ENCODE measurements at places on chromosomes 1 and 21. TPM values are rescaled to one million over a fixed set of nuclear protein-coding genes. Genes with fewer than 3 reads are reported as not detected.

GRCh38 chr1:228517655-228518054 is 30.5 kb downstream of the RNF187 start:
- DNase-seq: no peak

DNA sequence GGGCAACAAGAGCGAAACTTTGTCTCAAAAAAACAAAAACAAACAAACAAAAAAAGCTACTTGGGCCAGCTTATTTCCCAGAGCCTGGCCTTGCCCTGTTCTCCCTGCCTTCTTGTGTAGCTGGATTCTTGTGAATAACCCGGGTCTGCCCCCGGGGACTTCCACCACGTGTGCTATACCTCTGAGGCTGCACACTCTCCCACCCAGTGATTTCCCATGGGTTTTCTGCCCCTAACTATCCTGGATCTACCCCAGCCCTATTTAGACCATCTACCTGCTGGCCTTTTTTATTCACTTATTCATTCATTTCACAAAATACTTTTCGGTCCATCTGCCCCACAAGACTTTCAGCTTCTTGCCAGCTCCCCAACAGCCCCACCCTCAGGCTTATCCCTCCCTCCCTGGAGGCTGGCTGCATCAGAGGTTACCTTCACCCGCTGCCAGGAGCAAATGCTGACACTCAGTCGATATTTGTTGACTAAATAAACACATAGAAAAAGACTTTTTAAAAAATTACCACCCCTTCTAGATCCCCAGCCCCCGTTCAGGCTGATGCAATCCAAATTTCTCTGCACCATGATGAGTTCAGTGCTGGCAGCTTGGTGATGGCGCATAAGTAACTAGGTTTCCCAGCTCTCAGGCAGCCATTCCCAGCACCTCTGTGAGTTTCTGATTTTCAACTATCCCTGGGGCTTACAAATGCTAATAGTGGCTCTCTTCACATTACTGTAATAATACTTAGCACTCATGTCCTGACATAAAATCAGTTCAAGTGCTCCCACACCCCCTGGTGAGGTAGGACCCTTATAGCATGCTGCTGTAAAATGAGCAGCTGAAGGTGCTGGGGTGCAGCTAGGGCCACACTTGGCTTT is 30.7 kb upstream of the TARBP1 start:
- DNase-seq: no peak

- no peak for DNase-seq
These were observed 70.5 kb upstream of the NGF start for GRCh38 chr1:115408533-115408932.

DNA sequence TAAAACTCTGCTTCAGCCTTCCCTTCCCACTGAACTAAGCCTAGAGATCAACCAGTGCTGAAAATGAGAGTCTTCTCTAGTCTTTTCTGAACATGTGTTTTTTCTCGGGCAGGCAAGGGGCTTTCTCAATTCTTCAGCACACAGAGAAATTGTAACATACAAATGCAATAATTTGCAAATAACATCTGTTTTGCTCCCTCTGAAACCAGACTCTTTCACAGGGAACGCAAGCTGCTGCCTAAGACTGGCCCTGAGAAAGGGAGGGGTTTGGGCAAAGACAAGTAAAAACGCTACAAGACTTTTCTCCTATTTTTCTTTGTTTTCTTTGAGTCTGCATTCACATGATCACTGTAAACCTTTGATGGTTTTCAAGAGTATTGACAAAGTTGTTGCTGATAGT is 39.6 kb upstream of the VN1R5 start:
- no peak for DNase-seq

DNA sequence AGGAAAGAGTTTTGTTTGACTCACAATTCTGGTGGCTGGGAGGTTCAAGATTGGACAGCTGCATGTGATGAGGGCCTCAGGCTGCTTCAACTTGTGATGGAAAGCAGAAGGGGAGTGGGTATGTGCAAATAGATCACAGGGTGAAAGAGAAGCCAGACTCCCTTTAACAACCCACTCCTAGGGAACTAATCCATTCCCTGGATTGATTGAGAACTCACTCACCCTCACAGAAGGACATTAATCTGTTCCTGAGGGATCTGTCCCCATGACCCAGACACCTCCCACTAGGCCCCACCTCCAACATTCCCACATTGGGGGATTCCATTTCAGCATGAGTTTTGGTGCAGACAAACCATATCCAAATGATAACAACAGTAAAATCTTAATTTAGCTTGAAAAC is 25.6 kb downstream of the UBE2T start:
- DNase-seq: no peak

DNA sequence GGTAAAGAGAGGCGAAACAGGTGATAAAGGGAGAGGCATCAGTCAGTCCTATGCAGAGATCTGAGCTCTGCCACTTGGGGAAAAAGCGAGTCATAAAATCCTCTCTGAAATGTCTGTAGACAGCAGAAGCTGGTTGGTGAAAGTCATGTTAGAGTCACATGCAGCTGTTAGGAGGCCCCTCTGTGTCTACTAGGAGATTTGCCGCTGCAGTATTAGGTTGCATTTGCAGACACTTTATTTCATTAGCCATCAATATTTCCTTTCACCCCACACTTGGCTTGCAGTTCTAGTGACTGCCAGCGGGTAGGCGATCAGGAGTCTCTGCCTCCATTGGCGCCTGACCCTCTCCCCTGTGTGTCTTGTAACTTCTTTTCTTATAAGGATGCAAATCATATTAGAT is 16.2 kb downstream of the ATP1A4 start:
- DNase-seq: no peak

- DNase-seq: no peak
These were observed 155.1 kb downstream of the VPS13D start for GRCh38 chr1:12384836-12385456.

DNA sequence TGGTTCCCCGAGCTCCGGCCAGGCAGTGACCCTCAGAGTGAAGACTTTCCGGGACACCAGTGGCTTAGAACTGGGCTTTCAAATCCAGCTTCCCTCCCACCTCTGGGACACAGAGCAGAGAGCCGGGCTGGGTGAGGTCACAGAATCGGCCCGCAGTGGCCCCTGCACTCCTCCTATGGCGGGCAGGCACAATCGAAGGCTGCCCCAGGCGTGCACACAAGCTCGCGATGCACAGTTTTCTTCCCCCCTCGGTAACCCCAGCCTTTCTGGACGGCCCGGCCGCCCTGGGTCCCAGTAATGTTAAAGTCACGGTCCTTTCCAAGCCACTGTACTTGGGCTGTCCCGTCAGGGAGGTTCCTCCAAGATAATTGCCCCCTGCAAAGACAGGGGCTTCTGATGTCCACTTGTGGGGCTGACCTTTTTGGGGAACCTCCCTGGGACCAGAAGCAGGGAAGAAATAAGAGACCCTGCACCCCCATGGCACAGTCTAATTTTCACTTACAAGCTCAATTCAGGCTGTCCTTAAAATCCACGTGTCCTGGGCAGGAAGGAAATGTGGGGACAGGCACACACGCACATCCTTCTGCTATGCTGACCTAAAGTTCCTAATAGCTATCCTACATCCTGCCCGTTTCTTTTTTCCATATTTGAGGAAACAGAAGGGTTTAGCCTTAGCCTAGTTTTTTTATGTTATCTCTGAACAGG is 13.7 kb downstream of the TFF3 start:
- DNase-seq: no peak

DNA sequence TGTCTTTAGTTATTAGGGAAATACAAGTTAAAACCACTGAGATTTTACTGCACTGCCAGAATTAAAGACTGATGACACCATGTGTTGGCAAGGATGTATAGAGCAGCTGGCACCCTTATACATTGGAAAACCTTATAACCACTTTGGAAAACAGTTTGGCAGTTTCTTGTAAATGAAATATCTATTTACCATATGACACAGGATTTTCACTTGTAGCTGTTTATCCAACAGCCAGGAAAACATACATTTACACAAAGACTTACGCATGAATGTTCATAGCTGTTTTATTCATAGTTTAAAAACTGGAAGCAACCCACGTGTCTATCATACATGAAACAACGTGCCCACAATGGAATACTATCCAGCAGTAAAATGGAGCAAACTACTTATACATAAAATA is 45.3 kb downstream of the PRRC2C start:
- DNase-seq: no peak

DNA sequence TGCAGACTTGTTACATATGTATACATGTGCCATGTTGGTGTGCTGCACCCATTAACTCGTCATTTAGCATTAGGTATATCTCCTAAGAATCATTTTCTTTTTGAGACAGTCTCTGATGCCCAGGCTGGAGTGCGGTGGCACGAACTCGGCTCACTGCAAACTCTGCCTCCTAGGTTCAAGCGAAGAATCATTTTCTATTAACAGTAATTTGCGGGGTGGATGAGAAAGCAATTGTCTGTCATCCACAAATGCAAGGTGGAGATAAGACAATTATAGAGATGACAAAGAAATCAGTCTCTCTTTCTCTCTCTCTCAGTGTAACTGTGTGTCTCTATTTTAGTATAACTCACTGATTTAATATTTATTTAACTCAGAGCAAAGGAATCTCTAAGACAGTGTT is 131.0 kb upstream of the KIAA1614 start:
- no peak for DNase-seq

- DNase-seq: peak; percentile 25
These were observed at the start of gene NES for GRCh38 chr1:156676820-156677615. TSS of gene NES (minus strand) at chr1:156677407. CDS start at chr1:156677264, 143 bp downstream.

- no peak for DNase-seq
These were observed 68.3 kb upstream of the NFIA start for GRCh38 chr1:61013946-61014667.

DNA sequence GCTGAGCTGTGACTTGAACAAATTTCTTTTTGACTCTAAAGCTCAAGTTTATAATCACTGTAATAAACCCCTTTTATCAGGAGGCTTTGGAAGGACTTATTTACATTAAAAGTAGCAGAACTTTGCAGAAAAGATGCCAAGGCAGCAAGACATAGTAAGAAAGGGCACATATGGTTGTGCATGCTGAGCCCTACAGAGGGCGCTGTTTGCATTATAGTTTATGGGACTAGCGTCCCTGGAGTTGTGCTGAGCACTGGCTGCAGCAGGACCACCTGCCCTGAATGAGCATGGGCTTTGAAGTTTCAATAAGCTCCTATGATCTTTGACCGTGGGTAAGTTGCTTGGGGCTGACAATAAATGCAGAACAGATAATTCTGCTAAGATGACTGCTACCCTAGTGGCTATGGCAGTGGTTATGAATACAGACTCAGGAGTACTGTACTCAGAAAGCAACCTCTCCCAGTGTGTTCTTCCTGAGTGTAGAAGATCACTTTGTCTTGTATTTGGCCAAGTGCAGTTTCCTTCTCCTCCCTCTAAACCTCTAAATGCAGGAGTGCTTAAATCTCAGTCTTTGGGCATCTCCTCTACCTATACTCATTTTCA is 45.4 kb upstream of the USP1 start:
- DNase-seq: no peak

- DNase-seq: no peak
These were observed 61.0 kb downstream of the OBSCN start for GRCh38 chr1:228268881-228269265.

DNA sequence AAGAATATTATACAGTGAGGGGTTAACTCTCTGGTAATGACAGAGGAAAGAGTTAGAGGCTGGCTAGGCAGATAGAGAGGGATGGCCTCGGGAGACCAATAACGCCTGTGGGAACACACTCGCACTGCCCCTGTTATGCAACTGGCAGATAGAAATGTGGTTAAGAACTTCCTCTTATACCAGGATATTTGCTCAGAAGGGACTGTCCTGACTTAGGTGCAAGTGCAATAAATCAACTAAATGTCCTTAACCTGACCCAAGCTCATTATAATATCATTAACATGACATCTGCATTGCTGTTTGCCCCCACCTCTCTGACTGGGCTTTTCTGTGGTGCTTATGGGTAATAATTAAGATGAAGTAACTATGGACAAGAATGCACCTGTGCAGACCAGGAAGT is 1518.0 kb downstream of the NCAM2 start:
- no peak for DNase-seq

- no peak for DNase-seq
These were observed 41.3 kb downstream of the PIK3C2B start for GRCh38 chr1:204453141-204453772.

DNA sequence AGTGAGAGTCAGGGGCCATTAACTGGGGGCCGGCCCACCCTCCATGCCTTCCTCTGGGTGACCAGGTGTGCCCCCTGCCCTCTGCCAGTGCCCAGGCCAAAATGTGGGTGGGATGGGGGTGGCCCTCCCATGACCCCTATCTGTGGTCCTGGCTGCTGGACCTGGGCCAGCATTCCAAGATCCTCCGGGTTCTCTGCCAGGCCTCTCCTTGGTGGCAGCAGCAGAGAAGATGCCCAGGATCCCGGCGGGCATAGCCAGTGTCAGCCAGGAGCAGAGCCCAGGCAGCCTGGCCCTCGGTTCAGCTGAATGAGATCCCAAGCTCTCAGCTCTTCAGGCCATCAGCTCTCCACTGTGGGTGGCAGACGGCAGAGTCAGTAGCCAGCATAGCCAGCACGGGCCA is 31.3 kb upstream of the ACTRT2 start:
- DNase-seq: no peak

DNA sequence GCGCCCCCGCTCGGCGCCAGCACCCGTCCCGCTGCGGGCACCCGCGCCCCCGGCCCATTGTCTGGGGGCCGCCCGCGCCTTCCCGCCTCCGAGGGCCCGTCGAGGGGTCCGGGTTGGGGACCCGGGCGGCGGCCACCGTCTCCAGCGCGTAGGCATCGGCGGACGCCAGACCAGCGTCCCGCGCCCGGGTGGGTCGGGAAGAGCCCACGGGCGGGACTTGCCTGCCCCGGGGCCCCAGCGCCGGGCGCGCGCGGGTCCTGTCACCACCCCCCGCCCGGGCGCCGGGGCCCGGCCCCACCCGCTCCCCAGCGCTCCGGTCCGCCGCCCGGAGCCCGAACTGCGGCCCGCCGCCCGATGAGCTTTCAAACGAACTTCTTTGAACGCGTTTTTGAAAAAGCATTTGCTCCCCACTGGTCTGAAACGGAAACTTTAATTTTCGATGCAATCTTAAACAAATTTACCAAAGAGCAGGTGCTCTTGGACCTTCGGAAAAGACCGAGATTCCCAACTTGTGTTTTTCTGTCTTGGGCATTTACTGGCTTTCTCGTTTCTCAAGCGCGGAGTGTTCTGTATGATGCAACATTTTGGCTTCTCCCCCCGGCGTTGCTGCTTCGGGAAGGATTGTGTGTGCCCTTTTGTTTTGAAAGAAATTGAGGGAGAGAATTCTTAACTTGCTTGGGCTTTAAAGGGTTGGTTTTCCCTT is 615 bp downstream of the CLIC4 start:
- DNase-seq: no peak

GRCh38 chr1:51327386-51327785 is 3.0 kb downstream of the TTC39A start:
- no peak for DNase-seq

- DNase-seq: no peak
These were observed 7.0 kb downstream of the LRRC71 start for GRCh38 chr1:156927215-156928042.

- DNase-seq: no peak
These were observed 45.4 kb upstream of the PCBP3 start for GRCh38 chr21:45598109-45598508.

- no peak for DNase-seq
These were observed 109.1 kb upstream of the GADD45A start for GRCh38 chr1:67575861-67576260.

- no peak for DNase-seq
These were observed 54.1 kb upstream of the F3 start for GRCh38 chr1:94595658-94596057.

The C1QTNF12 gene
- not detected for total RNA-seq

The S100A8 gene
- 3.9 TPM for total RNA-seq

The CRYBG2 gene
- 1.1 TPM for total RNA-seq

The ITLN2 gene
- total RNA-seq: not detected

The RYR2 gene
- total RNA-seq: 40.7 TPM

The KRTAP7-1 gene
- total RNA-seq: not detected

The LEFTY2 gene
- total RNA-seq: 0.47 TPM

The KIRREL1 gene
- 20.6 TPM for total RNA-seq

The ATAD3B gene
- 11.7 TPM for total RNA-seq

The GJB3 gene
- total RNA-seq: not detected

The C1orf56 gene
- 3.4 TPM for total RNA-seq

The MANEAL gene
- total RNA-seq: 30.7 TPM

Measured in occipital lobe (tissue), 3 donors.